ENCODE measurements at places on chromosomes 7 and 10.
A peak's percentile ranks its signal among the peaks of the same experiment; 100 is the strongest.

DNA sequence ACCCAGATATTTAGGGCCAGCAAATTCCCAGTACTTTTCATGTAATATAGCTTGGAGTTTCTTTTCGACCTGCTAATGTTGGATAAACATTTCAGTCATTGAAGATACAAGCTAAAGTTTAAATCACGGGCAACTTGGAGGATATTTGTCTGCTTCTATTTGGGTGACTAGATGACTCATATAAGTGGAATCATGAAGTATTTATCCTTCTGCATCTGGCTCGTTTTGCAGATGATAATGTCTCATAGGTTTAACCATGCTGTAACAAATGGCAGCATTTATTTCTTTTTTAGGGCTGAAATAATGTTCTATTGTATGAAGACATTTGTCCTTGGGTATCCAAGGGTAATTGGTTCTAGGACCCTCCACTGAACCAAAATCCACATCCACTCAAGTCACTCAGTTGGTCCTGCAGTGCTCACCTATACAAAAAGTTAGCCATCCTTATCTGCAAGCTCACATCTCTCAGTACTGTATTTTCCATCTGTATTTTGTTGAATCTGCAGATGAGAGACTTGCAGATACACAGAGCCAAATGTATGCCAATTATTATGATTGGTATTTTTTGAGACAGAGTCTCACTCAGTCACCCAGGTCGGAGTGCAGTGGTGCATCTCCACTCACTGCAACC is 187.2 kb upstream of the CSTF2T start:
- no peaks in the 10 kb centered on the region for H3K36me3 ChIP-seq
- no peak overlapping the region for H3K4me3 ChIP-seq
- H3K4me1 ChIP-seq: no peaks in the 10 kb centered on the region

DNA sequence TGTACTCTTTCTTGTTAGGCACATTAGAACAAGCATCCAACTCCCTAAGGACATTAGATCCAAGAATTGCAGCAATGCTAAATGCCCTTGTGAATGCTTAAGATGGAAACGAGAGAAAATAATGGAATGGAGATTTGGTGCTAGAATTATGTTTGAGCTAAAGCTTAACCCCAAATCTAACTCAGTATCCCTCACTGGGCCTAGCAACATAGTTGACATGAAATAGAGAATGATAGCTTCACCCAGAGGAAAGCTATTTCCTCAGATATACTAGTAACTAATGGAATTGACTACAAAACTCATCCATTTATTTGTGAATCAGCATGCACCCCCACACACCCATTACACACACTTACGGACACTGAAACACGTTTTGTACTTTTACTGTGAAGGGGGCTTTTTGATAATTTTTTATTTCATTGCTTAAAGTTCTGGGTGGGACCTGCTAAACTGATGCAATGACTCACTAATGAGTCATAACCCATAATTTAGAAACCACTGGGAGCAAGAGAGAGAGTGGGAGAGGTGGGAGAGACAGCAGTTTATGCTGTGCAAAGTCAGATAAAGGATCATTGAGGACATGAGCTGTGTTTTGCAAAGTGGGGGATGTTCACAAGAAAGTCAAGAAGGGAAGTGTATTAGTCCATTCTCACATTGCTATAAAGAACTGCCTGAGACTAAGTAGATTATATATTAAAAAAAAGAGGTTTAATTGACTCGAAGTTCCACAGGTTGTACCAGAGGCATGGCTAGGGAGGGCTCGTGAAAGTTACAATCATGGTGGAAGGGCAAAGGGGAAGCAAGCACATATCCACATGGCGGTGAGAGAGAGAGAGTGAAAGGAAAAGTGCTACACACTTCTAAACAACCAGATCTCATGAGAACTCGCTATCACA is 382.7 kb downstream of the SFMBT2 start:
- no peaks in the 10 kb centered on the region for H3K36me3 ChIP-seq
- no peaks in the 10 kb centered on the region for H3K27me3 ChIP-seq
- DNase-seq: no peak
- no peak overlapping the region for H3K4me3 ChIP-seq
- no peak overlapping the region for H3K27ac ChIP-seq

DNA sequence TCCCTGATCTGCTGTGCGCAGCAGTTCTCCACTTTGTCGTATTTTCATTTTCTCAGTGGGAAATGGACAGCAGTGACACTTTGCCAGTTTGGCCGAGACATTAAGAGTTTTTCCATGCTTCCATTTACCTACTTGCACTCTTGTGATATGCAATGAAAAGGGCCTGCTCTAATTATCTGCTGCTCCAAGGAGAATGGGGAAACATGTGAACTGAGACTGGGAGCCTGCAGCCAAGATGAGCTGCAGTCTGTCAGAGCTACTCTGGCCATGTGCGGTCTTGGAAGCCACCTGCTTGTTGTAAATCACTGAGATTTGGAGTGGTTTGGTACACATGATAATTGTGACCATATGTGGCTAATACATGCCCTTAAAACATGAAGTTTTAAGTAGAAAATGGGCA is 586.6 kb upstream of the POT1 start:
- H3K36me3 ChIP-seq: no peaks in the 10 kb centered on the region
- no peaks in the 10 kb centered on the region for H3K27me3 ChIP-seq
- H3K4me3 ChIP-seq: no peak overlapping the region
- H3K4me1 ChIP-seq: no peaks in the 10 kb centered on the region
- H3K27ac ChIP-seq: no peak overlapping the region

DNA sequence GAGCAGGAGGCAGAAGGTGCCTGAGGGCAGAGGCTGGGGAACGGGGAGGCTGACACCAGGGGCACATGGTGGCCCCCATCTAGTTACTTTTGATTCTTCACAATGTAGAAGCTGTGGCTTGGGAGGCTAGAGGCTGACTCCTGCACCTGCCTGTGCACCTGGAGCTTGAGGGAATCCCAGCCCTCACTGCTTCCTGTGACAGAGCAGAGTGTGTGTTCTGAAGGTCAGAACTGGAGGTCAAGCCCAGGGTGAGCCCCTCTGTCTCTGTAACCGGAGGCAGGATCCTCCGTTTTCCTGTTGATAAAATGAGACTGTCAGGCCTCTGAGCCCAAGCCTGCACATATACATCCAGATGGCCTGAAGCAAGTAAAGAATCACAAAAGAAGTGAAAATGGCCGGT is 124.8 kb downstream of the ACTR3B start:
- no peak for DNase-seq
- no peaks in the 10 kb centered on the region for H3K27me3 ChIP-seq
- H3K4me3 ChIP-seq: no peak overlapping the region
- no peaks in the 10 kb centered on the region for H3K4me1 ChIP-seq

DNA sequence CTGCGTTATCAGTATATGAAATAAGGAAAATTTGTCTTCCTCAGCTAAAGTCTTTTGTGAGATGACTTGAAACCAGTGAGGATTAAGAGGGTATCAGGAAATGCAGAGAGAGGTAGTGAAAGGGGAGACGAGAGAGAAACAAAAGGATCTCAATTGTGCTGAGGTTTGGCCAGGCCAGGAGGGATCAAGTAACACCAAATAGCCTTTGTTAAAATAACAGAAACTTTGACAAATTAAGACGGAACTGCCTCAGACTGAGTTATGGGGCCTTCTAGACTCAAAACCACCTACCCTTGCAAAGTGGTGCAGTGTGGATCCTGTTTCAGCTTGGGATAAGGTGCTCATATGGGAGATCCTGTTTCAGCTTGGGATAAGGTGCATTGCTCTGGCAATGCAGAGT is 263.1 kb downstream of the CREB5 start:
- H3K27me3 ChIP-seq: no peaks in the 10 kb centered on the region
- DNase-seq: no peak
- H3K27ac ChIP-seq: no peak overlapping the region

GRCh38 chr10:104230490-104230889 is 1.7 kb downstream of the CFAP43 start:
- DNase-seq: no peak
- no peaks in the 10 kb centered on the region for H3K36me3 ChIP-seq
- no peak overlapping the region for H3K27ac ChIP-seq

DNA sequence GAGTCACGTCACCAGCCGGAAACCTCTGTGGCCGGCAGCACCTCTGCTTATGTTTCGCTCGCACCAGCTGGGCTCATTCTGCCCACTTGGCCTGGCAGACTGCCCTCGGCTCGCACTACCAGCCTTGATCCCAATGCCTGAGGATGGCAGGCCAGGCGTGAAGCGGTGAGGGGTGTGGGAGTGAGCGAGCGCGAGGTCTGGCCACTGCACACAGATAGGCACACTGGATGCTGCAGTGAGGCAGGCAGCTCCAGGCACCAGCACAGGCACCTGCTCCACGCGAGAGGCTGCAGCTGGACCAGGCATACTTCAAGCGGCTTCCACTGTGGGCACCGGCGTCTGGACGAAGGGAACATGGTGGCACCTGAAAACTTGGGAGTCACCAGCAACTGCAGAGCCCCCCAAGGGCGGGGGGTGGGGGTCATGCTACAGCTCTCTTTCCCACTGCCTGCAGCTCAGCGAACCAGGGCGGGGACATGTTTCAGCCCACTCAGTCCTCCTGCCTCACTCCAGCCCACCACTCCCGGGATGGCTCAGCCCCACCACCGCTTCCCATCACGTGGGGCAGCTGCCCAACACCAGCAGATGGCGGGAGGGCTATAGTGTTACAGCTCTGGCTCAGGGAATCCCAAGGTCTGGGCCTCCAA is 5.4 kb upstream of the DMTF1 start:
- H3K4me3 ChIP-seq: no peak overlapping the region
- DNase-seq: no peak
- no peaks in the 10 kb centered on the region for H3K36me3 ChIP-seq
- peaks cover 5% of the 10 kb centered on the region for H3K4me1 ChIP-seq
- no peaks in the 10 kb centered on the region for H3K27me3 ChIP-seq

- H3K27me3 ChIP-seq: peaks cover 4% of the 10 kb centered on the region
- no peak overlapping the region for H3K27ac ChIP-seq
- DNase-seq: no peak
- no peak overlapping the region for H3K4me3 ChIP-seq
These were observed 135.8 kb downstream of the KCNMA1 start for GRCh38 chr10:77501846-77502261.

DNA sequence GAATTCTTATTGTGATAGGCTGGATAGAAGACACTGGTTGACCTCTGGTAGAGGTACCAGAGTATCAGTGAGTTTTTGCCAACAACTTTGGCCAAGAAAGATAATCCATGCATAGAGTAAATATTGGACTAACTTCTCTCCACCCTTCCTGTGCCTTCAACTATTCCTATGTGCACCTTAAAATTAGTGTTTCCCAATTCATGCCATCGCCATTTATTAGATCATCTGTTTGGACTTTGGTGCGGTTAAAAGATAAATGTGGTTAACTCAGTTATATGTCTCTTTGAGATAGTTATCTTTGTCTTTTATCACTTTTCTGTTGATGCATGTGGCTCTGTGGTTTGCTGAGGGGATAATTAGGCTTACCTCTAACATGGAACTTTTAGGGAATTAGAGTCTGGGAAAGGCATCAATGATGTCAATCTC is 4.6 kb downstream of the PAPSS2 start:
- no peak overlapping the region for H3K4me3 ChIP-seq
- H3K36me3 ChIP-seq: no peaks in the 10 kb centered on the region
- no peak for DNase-seq

GRCh38 chr7:41051535-41051934 is 651.4 kb downstream of the INHBA start:
- H3K4me3 ChIP-seq: no peak overlapping the region
- no peaks in the 10 kb centered on the region for H3K27me3 ChIP-seq
- H3K36me3 ChIP-seq: no peaks in the 10 kb centered on the region
- H3K27ac ChIP-seq: no peak overlapping the region
- no peaks in the 10 kb centered on the region for H3K4me1 ChIP-seq

GRCh38 chr10:7000061-7000460 is 410.8 kb downstream of the SFMBT2 start:
- no peak overlapping the region for H3K4me3 ChIP-seq
- peaks cover 4% of the 10 kb centered on the region for H3K4me1 ChIP-seq
- no peaks in the 10 kb centered on the region for H3K36me3 ChIP-seq

- H3K4me3 ChIP-seq: no peak overlapping the region
- H3K27ac ChIP-seq: no peak overlapping the region
- no peaks in the 10 kb centered on the region for H3K36me3 ChIP-seq
- H3K27me3 ChIP-seq: peaks cover 6% of the 10 kb centered on the region
- no peaks in the 10 kb centered on the region for H3K4me1 ChIP-seq
- no peak for DNase-seq
These were observed 16.2 kb downstream of the PLXNA4 start for GRCh38 chr7:132560105-132560504.

- H3K27me3 ChIP-seq: no peaks in the 10 kb centered on the region
- H3K4me1 ChIP-seq: no peaks in the 10 kb centered on the region
- no peak for DNase-seq
- H3K36me3 ChIP-seq: no peaks in the 10 kb centered on the region
- H3K27ac ChIP-seq: no peak overlapping the region
These were observed 219.6 kb downstream of the DGKB start for GRCh38 chr7:14682910-14683465.

- no peaks in the 10 kb centered on the region for H3K27me3 ChIP-seq
- H3K4me3 ChIP-seq: peak overlapping the region; percentile 76
- H3K27ac ChIP-seq: peak overlapping the region; percentile 87
- H3K4me1 ChIP-seq: peaks cover 28% of the 10 kb centered on the region
- DNase-seq: no peak
- no peaks in the 10 kb centered on the region for H3K36me3 ChIP-seq
These were observed 900 bp downstream of the MKLN1 start for GRCh38 chr7:131328377-131329175.

DNA sequence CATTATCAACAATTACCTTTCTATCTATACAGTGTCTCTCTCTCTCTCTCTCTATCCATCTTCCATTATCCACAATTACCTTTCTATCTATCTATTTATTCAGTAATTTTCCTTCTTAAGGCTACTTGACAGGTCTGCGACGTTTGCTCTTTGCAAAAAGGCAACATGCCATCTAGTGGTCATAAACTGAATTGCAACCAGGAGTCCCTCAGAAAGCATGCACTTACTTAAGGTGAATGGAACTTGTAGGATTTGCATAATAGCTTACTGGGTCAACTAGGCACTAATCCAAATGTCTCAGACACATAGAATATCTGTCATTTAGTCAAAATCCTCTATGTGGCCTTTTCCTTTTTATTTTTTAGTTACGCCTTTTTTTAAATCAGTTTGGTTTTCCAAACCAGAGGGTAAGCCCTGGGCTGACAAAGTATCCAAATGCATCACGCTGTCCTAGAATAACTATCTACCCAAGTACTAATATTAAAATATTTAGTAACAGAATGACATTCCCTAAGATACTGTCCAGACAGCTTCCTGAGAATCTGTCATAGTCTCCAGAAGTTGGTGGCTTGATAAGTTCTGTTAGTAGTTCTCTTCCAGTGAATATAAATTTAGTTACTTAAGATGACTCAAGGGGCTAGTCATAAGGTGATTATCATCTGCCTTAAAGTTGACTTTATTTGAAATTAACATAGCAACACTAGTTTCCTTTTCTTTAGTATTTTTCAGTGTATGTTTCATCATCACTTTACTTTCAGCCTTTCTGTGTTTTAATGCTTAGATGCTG is 208.3 kb downstream of the PPP1R3A start:
- H3K27me3 ChIP-seq: no peaks in the 10 kb centered on the region
- DNase-seq: peak; percentile 2
- no peak overlapping the region for H3K27ac ChIP-seq
- no peaks in the 10 kb centered on the region for H3K36me3 ChIP-seq
